ENCODE measurements at places on chromosomes 3 and 15. TPM values are rescaled to one million over a fixed set of nuclear protein-coding genes. Genes with fewer than 3 reads are reported as not detected.

RBP2 gene
- polyA plus RNA-seq, result 0.58 TPM

UROC1 gene
- not detected for polyA plus RNA-seq

FBXL2 gene
- polyA plus RNA-seq, result 32.3 TPM

RAB6B gene
- 18.9 TPM for polyA plus RNA-seq

TMEM212 gene
- 0.09 TPM for polyA plus RNA-seq

C3orf20 gene
- 0.20 TPM for polyA plus RNA-seq

SENP7 gene
- polyA plus RNA-seq, result 85.8 TPM

EBLN2 gene
- 3.5 TPM for polyA plus RNA-seq

ADPRH gene
- polyA plus RNA-seq, result 6.2 TPM

NSMCE3 gene
- polyA plus RNA-seq, result 8.7 TPM

CLDN1 gene
- 82.6 TPM for polyA plus RNA-seq

DNA sequence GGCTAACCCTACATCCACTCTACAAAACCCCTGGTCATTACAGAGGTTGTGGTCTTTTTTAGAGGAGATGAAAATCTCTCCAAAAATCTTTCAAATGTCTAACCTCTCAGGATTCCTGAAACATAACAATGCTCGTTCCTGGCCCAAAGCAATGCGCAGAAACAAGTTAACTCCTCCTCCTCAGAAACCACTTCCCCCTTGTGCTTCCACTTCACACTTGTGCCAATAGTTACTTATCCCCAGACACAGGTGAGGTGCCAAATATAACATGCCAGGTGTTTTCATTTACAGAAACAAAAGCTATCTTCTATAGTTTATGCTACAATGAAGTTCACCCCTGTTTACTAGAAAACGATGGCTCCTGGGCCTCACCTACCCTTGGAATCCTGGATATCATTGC, 6.2 kb downstream of the NDUFAF1 start:
- no peak for DNase-seq

- DNase-seq, result no peak
Observed at GRCh38 chr15:64912379-64913325, 950 bp downstream of the ANKDD1A start.

- no peak for DNase-seq
Observed at GRCh38 chr15:63133786-63134185, 12.1 kb downstream of the LACTB start.

DNA sequence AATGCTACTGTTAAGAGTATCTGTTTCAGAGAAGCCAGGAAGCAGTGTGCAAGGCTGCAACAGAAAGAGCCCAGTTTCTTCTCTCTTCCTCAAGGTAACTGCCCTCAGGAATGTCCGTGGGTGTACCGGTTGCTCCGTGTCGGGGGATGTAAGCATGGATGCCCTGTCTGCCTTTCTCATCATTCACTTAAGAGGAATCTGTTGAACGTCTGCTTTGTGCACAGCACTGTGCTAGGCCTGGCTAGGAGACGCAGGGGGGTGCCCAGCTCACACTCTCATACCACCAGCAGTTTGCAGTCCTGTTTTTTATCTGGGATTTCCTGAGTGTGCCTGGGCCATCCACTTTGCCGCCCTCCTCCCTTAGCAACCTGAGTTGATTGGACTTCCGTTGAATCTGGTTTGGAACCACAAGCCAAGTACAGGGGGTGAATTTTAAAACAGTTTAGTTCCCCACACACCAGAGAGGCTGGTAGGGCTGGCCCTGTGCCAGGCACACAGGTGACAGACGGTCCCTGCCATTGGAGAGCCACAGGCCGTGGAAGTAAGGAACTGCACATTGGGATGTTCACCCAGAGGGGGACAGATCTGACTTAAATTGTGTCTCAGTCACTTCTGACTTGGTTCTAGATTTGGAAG, 11.2 kb downstream of the BOC start:
- DNase-seq, result no peak

DNA sequence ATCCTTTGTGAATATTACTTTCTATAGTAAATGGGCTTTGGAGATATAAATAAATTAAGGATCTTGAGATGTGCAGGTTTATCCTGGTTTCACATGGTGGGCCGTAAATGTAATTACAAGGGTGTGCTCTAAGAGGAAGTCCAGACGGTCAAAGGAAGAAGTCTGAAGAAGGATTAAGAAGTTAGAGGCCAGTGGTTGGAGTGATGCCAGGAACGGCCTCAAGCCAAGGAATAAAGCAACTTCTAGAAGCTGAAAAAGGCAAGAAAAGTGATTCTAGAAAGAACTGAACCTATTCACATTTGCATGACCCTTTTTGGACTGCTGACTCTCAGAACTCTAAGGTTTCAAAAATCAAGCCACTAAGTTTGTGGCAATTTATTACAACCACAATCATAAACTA, 981.3 kb upstream of the ALCAM start:
- no peak for DNase-seq

- DNase-seq, result no peak
Observed at GRCh38 chr15:90907838-90908507, 4.9 kb downstream of the MAN2A2 start.

DNA sequence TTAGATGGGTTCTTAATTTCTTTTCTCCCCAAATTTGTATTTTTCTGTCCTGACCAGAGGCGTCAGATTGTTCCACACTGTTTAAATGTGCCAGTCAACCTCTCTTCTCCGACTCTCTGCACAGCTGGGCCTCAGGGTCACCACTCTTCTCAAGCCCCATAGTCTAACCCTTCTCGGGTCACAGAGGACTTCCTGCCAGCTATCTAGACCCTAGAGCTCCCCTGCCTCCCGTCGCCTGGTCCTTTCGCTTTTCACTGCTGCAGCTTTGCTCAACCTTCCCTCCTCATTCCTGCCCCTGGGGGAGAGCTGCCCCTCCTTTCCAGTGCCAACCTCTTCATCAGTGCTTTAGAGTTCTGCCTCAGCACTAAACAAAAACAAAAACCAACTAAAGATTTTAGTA, 151.7 kb downstream of the ATG7 start:
- DNase-seq, result no peak

GRCh38 chr3:187061748-187062147, 77.5 kb downstream of the RPL39L start:
- no peak for DNase-seq

GRCh38 chr3:47579875-47580274, 1.2 kb upstream of the CSPG5 start:
- DNase-seq, result no peak

DNA sequence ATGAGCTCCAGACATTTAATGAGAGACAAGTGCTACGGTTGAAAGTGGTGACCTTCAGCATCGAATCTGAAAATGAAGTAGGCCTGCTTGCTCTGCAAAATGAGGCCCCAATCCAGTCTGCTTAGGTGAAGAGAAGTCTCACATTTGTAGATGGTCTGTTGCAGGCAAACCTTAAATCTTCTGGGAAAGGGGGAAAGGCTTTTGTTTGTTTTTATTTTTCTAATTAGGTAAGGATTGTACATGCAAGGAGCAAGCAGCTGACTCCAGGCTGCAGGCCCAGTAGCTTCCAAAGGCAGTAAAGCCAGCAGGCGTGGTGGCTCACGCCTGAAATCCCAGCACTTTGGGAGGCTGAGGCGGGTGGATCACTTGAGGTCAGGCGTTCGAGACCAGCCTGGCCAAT, 74.3 kb downstream of the HMG20A start:
- DNase-seq, result no peak

GRCh38 chr3:8343058-8343457, 158.6 kb upstream of the LMCD1 start:
- no peak for DNase-seq
